ENCODE measurements at places on chromosomes 1 and 21. TPM values are rescaled to one million over a fixed set of nuclear protein-coding genes. Genes with fewer than 3 reads are reported as not detected.

The PCAT6 gene
- 2.0 TPM for total RNA-seq

The DNM3 gene
- 19.1 TPM for total RNA-seq

The PTAFR gene
- 16.4 TPM for total RNA-seq

The ESRRG gene
- 25.3 TPM for total RNA-seq

The RGSL1 gene
- total RNA-seq = not detected

The CRABP2 gene
- 15.2 TPM for total RNA-seq

The OPRD1 gene
- not detected for total RNA-seq

The DAB1 gene
- total RNA-seq = 2.3 TPM

- no peak for DNase-seq
Observed at GRCh38 chr1:3779265-3779911, 6.8 kb downstream of the SMIM1 start.

GRCh38 chr1:198687429-198687828 lies 48.6 kb downstream of the PTPRC start:
- no peak for DNase-seq

GRCh38 chr1:109777436-109777835 lies 13.7 kb upstream of the EPS8L3 start:
- peak; percentile 25 for DNase-seq

DNA sequence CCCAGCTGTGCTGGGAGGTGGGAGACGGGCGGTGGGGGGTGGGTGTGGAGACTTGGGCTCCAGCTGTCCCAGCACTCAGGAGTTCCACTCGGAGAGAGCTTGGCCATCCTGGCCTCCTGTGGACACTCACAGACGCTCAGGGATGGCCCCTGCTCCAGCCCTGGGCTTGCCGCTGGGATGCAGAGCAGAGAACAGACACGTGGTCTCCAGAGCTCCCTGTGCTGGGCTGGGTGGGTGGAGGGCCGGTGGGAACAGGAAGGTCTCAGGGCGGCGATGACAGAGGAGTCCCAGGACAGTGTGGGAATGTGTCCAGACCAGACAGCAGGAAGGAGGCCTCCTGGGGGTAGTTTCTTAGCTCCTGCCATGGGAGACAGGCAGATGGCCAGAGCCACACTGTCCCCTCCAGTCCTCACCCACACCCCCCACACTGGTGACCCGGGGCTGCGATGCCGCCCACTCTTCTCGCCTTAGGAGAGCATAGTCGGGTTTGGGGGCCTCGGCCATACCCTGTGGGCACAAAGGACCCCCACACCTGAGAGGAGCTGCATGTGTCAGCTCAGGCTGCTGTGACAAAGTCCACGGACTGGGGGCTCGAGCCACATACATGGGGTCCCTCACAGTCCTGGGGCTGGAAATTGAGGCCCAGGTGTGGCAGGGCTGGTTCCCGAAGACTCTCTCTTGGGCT lies 2.0 kb downstream of the KRTAP10-9 start:
- DNase-seq = no peak

GRCh38 chr1:180691322-180691913 lies 59.6 kb downstream of the XPR1 start:
- DNase-seq = no peak

GRCh38 chr1:36053978-36054377 lies 29.9 kb upstream of the TEKT2 start:
- no peak for DNase-seq

DNA sequence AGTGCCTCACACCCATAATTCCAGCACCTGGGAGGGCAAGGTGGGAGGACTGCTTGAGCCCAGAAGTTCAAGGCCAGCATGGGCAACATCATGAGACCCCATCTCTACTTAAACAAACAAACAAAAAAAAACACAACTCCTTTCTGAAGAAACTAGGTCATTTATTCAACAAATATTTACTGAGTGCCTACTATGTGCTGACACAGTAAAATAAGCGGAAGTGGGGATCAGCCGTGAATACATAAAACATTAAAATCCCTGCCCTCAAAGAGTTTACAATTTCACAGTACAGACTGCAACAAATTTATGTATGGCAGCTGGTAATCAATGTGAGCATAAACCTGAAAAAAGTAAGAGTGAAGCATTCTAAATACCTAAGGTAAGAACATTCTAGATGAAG lies 65.3 kb downstream of the TUT4 start:
- DNase-seq = no peak

DNA sequence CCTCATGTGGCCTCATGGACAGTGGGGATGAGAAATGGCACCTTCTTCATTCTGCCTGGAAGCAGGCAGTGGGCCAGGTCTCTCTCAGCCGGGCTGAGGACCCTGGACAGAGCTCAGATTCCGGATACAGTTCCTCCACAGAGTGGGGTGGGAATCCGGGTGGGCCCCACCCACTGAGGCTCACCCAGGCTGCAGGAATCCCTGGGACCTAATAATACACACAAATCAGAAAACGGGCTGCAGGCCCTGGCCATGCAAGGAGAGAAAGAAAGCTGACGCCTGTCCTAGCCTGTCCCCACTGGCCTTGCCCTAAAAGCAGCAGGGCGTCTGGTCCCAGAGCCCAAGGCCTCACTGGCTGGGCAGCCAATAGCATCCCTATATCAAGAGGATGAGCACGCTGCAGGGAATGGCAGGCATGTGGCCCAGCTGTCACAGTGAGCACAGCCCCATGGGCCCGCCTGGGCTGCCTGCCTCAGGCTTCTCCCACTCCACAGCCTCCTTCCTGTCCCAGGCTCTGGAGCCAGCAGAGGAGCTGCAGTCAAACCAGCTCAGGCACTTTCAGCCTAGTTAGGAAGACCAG lies 25.3 kb downstream of the ACTA1 start:
- no peak for DNase-seq

DNA sequence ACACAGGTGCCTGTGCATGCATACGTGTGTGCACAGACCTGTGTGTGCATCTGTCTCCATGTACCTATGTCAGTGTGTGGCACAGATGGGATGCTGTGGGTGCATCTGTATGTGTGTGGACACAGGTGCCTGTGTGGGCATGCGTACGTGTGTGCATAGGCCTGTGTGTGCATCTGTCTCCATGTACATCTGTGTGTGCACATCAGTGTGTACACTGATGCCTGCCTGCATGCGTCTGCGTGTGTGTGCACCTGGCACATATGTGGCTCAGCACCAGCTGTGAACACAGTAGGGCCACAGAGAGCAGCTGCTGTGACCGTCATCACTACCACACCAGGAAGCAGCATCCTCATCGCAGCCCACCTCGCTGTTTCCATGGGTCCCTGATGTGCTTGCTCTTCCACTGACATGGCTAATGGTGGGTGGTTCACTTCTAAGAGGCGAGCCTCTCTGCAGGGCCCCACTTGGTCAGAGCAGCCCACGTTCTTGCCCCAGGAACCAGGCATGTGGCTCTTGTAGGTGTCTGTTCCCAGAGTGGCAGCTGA lies 9.6 kb upstream of the SPATC1L start:
- no peak for DNase-seq

DNA sequence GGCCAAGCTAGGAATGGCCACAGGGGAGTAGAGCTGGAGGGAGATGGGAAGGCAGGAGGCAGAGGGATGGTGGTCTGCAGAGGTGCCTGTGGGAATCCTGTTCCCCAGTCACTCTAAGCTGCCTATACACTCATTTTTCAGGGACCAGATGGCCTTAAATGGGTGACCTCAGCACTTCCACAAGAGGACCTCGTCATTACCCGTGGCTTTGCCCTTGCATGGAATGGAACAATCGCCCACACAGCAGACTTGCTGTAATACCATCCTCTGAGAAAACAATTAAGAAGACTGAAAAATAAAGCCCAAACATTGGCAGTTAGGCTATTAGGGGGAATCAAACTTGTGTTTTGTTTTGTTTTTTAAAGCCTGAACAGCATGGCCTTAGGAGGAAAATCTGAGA lies 12.9 kb upstream of the TNN start:
- no peak for DNase-seq

DNA sequence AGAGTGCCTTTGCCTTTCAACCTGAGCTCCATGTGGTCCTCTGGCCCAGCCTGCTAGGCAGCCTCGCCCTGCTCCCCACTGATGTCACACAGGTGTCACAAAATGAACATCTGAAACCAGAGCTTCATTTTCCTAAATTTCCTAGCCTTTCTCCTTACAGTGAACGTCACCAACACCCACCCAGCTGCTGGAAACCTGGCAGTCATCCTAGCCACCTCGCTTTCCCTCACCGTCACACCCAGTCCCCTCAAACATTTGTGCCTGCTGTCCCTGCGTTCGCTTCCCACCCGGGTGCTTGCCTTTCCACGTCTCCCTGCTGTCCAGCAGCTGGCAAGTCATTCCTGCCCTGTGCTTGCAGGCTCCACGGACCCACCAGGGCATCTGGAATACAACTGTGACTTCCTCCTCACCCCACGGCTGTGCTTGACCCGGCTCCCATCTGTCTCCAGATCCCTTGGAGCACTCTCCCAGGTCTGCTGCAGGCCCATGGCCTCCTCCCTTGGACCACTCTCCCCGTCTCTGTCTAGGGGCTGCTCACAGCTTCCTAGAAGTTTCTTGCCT lies 23.5 kb downstream of the ADARB1 start:
- no peak for DNase-seq

DNA sequence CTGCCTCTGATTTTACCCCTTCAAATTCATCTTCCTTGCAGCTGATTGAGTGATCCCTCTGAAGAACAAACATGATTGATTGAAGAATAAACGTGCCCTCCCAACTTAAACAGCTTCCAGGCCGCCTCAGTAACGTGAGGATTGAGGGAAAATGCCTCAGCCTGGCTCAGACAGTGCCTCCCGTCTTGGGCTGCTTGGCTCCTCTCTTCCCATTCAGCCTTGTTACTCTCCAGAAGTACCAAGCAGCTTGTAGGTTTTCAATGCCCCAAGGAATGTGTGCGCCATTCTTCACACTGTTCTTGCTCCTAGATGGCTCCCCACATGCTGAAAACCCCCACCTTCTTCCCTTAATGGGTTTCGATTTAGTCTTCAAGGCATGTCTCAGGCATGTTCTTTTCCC lies 51.8 kb downstream of the ST6GALNAC5 start:
- DNase-seq = no peak

GRCh38 chr1:50704126-50704525 lies 255.9 kb downstream of the FAF1 start:
- DNase-seq = no peak

DNA sequence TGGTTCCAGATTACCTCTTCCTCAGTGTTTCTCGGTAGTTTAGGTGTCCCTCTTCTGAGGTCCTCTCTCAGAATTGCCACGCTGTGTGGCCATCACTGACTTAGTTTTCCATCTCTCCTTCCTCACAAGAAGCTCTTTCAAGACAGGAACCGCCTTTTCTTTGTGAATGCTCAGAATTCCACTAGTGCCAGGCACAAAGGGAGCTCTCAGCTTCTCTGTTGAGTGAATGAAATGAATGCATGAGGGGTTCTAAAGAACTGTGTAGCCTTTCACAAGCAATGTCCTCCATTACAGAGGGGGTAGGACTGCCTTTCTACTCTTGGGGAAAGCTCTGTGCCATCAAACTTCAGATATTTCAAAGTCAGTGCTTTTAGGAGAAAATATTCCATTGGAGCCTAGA lies 546.8 kb downstream of the RWDD3 start:
- DNase-seq = no peak

- DNase-seq = no peak
Observed at GRCh38 chr1:31626223-31627207, 9.0 kb downstream of the HCRTR1 start.

Measured in kidney (tissue), 22 donors.